Dermis blood vessel endothelial cell (primary cell): ENCODE measurements at places on chromosomes 6 and 20. TPM values are rescaled to one million over a fixed set of nuclear protein-coding genes. Genes with fewer than 3 reads are reported as not detected.

The BMP2 gene
- total RNA-seq, result 23.1 and 33.7 TPM in 2 replicates

- peak; percentile 33 for DNase-seq
These were observed 1.8 kb downstream of the PROCR start for GRCh38 chr20:35173576-35174192.

- DNase-seq, result no peak
These were observed 44.0 kb downstream of the RANBP9 start for GRCh38 chr6:13667655-13668054.

The MAK gene
- under 0.01 and 0.09 TPM in 2 replicates for total RNA-seq

DNA sequence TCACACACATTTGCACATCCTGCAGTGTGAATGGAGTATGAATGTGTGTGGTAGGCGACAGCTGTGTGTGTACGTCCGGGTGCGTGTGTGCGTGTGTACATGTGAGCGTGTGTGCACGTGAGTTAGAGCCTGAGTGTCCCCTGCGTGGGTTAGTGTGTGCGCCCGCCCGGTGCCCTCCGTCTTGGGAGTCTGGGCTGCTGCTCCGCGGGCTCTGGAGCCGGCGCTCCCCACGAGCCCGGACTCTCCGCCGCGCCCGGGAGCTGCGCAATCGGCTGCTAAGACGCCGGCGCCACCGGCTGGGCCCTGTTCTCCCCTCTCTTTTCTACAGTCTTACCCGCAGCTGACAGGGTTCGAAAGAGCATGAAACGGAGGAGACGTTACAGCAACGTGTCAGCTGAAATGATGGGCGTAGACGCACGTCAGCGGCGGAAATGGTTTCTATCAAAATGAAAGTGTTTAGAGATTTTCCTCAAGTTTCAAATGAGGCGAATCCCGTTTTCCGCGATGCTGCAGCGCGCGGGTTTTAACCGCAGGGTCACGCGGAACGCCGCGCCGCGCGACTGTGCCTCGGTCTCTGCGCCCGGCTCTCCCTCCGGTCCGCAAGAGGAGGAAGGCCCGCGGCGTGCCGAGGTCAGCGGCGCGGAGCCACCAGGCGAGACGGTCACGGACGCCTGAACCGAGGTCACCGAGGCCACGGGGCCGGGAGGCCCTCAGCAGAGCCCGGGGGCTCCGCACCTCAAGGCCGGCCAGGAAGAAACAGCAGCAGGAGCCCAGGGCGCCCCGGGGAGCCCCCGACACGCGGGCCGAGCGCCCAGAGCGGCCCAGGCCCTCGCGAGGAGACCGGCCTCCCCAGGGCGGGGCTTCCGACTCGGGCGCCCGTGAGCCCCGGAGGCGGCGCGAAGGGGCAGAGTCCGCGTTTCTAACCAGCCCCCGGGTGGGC lies 95.3 kb upstream of the BHLHE23 start:
- DNase-seq, result peak; percentile 35

DNA sequence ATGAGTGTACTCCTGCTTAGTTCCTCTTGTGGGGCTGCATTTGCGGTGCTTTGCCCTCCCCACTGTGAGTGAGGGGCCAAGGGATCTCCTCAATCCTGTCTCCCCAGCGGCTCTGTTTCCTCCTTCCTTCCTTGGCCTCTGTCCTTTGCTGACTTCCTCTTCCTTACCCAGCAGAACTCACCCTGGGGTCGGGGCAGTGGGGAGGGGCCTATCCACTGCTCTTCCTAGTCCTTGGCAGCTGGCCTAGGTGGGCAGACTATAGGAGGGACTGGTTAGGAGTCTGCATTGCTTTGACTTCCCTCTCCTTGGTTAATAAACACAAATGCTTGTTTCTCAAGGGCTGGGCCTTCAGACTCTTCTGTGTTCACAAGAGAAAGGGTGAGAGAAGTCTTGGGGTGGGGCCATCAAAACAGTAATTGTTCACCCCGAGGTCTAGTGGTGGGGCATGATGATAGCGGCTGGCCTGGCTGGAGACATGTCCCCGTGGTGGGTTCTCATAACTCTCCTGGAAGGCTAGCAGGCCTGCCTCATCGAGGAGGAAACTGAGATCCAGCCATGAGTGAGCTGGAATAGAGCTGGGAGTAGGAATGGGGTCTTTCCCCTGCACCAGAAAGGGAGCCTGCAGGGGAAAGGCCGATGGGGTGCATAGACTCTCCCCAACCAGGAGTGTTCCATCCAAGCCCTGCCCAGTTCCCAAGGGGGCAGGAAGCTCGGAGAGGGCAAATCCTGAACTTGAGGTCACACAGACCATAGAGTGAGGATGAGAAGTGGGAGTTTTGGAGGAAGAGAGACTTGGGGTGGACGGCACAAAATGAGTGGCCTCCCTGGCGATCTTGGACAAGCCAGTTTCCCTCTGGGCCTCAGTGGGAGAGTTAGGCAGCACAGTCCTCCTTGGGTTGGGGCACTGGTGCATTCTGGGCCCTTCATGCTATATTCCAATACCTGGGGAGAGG lies 12.7 kb downstream of the FAM110A start:
- no peak for DNase-seq

DNA sequence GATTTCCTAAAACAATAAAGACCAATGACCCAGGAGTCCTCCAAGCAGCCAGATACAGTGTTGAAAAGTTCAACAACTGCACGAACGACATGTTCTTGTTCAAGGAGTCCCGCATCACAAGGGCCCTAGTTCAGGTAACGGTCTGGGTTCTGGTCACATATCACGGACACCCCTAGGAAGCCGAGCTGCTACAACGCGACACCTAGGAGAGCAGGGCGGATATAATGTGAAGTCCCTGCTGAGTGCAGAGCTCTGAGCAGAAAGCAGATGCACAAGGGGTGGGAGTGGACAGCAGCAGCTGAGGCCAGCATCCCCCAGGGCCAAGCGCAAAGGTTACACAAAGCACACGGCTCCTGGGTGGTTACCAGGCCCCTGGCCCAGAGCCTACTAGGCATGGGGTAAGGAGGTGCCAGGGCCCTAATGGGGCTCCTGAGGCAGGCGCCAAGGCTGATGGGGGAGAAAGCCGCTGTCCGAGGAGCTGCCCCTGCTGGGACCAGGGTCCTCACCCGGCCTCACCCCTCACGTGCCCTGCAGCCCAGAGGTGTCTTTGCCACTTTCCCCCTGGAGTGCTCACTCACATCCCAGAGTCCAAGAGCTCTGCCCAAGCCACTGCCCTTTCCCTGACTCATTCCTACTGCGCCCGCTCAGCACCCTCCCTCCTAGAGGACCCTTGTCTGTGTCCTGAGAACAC lies 8.4 kb downstream of the CST7 start:
- no peak for DNase-seq

DNA sequence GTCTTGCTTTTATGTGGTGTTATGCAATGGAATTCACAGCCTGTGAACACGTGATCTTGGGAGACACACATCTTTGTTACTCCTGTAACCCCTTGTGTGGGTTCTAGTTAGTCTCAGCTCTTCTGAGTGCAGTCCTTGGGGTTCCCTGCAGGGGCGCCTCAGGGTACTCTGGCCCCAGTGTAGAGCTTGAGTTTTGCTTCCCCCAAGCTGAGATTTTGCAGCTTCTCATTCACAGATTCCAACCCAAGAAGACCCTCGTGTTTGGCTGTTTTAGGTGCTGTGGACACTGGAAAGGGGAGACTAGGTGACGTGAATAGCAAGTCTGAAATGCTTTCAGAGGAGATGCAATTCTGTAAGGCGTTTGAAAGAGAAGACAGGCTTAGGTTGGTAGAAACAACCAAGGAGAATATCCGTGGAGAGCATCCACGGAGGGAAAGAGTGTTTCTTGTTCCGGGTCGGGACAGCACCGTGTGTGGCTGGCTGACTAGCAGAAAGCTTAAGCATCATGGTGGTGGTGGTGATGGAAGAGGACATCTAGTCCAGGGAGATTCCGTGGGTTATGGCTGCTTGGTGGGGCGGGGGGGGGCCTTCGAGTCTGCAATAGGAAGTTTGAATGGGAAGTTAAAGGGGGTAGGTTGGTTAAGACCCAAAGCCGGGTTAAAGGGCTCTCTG lies 30.1 kb downstream of the DUSP22 start:
- no peak for DNase-seq

GRCh38 chr6:14001329-14002012 lies 76.7 kb downstream of the RNF182 start:
- DNase-seq, result peak; percentile 80

The POU5F1 gene
- total RNA-seq, result 0.68 TPM in 1 of 2 replicates, not detected in the other

The TPBG gene
- total RNA-seq, result 8.7 and 9.4 TPM in 2 replicates

- no peak for DNase-seq
These were observed 1226.8 kb upstream of the MAP3K7 start for GRCh38 chr6:91813641-91814040.

DNA sequence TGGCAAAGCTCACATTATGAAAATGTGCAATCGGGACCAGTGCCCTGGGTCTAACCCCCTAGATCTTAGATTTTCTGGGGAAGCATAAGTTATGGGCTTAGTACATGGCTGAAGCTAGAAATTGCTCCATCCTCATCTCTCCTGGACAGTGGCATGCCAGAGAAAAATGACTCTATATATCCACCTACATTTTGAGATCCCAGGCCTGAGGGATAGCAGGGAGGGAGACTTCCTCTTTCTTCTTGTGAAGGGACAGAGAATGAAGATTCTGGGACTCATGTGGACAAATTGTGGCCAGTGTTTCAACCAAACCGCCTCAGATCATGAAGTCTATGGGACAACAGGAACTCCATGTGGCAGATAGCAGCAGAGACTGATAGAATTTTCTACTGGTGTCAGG lies 35.4 kb downstream of the GSTA2 start:
- DNase-seq, result no peak

The TRIM10 gene
- not detected in 2 replicates for total RNA-seq

The NXT1 gene
- 24.8 and 36.2 TPM in 2 replicates for total RNA-seq

- no peak for DNase-seq
These were observed 258.0 kb downstream of the PHACTR1 start for GRCh38 chr6:12974551-12974950.

The SLPI gene
- total RNA-seq, result 0.70 and 2.0 TPM in 2 replicates

- DNase-seq, result no peak
These were observed 202.1 kb upstream of the EPHA7 start for GRCh38 chr6:93621442-93621841.

The EYA4 gene
- under 0.01 and 0.09 TPM in 2 replicates for total RNA-seq
